Mucosa of gallbladder (tissue), 1 donor: ENCODE measurements at places on chromosomes 11 and 22.

- DNase-seq, result peak; percentile 76
These were observed 26.5 kb downstream of the ARHGEF17 start for GRCh38 chr11:73334384-73335203.

GRCh38 chr11:19426756-19427403 is 186.1 kb upstream of the E2F8 start:
- DNase-seq, result no peak

DNA sequence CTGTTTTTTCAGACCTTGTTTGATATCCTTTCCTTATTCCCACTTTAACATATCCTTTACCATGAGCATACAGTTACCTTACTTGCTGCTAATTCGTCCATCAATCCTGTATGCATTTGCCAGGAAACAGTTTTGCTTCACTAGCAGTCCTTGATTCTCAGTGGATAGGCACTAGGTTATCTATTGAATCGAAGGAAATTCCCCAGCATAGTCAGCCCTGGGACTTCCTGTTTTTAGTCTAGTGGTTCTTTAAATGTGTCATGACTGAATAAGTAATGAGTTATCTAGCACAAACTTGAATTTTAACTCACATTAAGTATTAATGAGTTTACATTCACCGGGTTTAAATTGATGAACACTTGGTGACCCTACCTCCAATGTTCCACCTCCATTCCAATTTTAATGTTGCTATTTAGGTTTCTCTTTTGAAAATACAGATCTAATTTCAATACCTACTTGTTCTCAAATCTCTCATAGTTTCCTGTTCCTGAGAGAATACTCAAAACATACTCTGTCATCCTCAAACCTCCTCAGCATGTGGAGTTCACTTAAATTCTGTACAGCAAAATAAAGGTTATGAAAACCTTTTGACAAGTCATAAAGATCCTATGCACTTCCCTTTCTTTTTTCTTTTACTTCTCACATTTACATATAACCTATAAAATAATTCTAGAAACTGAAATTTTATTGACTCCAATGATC is 1375.1 kb upstream of the TENM4 start:
- no peak for DNase-seq

DNA sequence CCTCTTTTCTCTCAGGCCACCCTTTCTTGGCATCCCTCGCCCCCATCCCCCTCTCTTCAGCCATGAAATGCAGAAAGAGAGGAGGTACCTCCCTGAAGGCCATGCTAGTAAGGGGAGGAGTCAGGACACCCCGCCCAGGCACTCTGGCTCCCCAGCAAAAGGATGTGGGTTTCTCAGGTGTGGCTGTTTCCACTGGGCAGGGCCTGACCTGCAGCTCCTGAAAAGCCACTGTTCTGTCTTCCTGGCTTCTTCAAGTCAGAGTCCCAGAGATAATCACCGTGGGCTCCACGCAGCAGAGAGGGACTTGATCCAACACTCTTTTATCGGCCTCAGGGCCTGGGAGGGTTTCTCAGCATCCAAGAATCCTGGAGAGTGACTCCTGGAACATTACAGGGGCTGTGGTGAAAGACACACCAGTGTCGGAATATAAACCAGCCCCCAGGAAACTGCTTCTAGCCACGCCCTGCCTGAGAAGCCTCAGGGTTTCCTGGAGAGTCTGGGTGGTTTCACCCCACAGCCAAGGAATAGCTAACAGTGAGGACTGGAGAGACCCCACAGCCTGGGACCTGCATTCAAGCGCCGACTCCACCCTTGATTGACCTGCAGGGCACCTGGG is 45.7 kb upstream of the TSPAN18 start:
- no peak for DNase-seq

- DNase-seq, result no peak
These were observed 18.9 kb upstream of the THY1 start for GRCh38 chr11:119441898-119442243.

DNA sequence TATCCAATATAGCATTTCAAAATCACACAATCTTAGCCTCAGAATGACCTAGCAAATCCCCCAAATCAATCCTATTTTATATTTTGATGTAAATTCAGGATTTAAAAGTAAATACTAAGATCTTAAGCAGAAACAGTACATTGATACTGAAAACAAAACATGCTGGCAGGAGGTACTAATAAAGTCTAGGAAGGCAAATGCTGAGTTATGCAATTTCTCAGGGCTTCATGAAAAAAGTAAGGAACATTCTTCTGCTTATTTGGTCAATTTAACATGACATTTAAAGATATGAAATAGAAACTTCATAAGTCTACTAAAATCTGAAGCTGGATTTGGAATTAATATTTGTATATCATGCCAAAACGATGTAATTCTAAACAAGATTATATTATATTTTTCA is 153.3 kb downstream of the SWAP70 start:
- no peak for DNase-seq

DNA sequence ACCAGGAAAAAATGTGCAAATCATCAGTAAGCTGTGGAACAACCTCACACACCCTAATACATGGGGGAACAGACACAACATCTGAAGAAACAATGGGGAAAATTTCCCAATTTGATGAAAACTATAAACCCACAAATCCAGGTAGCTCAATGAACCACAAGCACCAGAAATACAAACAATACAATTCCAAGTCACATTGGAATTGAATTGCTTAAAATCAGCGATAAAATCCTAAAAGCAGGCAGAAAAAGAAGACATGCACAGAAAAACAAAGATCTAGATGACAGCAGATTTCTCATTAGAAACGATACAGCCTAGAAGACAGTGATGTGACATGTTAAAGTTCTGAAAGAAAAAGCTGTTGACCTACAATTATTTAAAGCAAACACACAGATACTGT is 32.0 kb downstream of the DGCR2 start:
- no peak for DNase-seq

- DNase-seq, result no peak
These were observed 94.2 kb upstream of the YWHAH start for GRCh38 chr22:31850135-31850534.
